Small intestine (tissue), 16 donors: ENCODE measurements at places on chromosomes 16 and 17. TPM values are rescaled to one million over a fixed set of nuclear protein-coding genes. Genes with fewer than 3 reads are reported as not detected.

The STAC2 gene
- not detected for polyA plus RNA-seq

GRCh38 chr17:35229638-35230037 is 13.2 kb upstream of the SLFN5 start:
- no peak for DNase-seq

GRCh38 chr17:12603566-12603965 is 62.1 kb upstream of the MYOCD start:
- no peak for DNase-seq

The CASKIN1 gene
- 1.1 TPM for polyA plus RNA-seq

The SULT1A3 gene
- polyA plus RNA-seq: 253 TPM

GRCh38 chr16:84278333-84278732 is 16.3 kb upstream of the WFDC1 start:
- no peak for DNase-seq

DNA sequence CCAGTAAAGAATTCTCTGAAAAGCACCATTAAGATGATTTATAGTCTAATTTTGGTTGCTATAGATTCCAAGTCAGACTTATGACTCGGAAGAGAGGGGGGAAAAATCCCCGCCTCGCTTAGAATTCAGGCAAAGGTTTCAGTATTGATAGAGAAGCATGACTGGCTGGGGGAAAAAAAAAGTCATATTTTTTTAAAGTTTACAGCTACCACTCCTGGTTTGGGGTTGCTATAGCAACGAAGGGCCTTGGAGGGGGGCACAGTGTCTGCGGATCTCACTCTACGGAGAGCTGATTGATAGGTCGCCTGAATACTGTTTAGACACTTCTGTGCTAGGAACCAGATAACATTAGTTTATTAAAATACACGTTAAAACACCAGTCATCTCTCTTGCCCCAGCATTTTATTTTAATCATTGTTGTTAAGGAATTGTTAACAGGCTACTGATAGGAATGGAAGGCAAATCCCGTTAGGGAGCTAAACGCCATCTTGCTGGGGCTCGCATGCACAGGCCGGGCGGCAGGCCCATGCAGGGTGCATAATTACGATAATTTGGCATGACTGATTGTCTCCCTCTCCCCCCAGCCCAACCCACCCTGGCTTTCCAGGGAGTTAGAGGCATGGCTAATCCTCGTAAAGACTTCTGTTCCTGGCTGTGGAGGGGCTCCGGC is 380.0 kb upstream of the XYLT1 start:
- no peak for DNase-seq

GRCh38 chr16:1510941-1511351 is 17.8 kb downstream of the TELO2 start:
- DNase-seq: no peak

The NPIPB6 gene
- polyA plus RNA-seq: 0.54 TPM

DNA sequence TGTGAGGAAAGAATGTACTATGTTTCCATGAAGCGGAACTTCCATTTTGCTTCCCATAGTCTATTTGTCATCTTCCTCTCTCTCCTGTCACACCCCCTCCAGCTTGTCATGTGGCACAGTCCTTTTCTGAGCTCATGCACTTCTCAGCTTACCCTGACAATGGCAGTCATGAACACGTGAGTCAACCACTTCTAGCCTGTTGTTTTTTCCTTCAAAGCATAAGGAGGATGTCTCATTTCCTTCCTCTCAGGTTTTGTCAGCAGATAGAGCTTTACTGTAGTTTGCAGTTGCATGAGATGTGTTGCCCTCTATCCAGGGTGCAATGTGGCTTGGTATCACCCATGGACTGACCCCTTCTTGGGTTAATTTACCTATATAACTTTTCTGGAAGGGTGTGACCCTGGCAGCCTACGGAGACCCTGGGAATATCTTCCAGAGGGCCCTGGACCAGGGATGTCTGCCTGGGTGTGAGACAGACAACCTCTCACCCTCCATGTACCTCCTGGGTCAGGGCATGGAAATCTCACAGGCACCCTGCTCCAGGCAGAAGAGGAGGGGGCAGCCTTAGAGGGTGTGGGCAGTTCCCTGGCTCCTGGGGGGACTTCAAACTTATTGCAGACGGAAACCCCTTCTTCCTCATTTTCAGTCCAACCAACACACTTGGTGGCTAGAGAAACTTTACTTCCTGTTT is 4.0 kb upstream of the ZNF267 start:
- peak; percentile 55 for DNase-seq

GRCh38 chr17:1562176-1562643 is 382 bp downstream of the PITPNA start:
- DNase-seq: no peak

- no peak for DNase-seq
These were observed 17.1 kb downstream of the TRAF4 start for GRCh38 chr17:28760601-28761562.

The FAM171A2 gene
- polyA plus RNA-seq: 0.87 TPM

DNA sequence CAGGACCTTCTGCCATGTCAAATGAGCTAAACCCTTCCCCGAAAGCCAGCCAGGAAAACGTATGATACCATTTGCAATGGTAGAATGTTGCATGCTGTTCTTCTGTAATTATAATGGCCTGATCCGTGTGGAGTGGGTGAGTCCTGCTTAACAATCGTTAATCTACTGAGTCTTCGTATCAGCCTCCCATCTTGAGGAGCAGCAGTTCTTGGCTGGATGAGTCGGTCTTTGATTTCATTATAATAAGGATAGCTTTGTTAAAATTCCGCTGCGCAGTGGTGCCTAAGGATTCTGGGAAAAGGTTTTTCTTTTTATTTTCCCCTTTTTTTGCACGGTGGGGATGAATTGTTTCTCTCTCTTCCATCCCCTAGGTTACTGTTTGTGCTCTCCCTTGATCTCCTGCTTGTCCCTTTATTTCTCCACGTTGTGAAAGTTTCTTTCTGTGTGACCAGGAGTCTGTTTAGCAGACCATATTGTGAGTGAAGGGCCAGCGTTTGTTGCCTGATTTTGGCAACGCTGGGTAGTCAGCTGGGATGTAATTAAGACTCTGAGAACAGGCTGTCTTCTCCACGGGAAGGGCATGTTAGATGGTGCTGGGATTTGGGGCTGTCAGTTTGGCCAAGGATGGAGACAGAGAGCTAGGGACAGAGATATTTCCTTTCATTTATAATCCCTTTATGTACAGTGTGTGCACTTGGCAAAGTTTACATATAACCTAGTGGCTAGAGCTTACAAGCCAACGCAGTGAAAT is 263.0 kb downstream of the FTO start:
- no peak for DNase-seq

GRCh38 chr16:87002717-87003413 is 314.3 kb downstream of the C16orf95 start:
- DNase-seq: no peak

DNA sequence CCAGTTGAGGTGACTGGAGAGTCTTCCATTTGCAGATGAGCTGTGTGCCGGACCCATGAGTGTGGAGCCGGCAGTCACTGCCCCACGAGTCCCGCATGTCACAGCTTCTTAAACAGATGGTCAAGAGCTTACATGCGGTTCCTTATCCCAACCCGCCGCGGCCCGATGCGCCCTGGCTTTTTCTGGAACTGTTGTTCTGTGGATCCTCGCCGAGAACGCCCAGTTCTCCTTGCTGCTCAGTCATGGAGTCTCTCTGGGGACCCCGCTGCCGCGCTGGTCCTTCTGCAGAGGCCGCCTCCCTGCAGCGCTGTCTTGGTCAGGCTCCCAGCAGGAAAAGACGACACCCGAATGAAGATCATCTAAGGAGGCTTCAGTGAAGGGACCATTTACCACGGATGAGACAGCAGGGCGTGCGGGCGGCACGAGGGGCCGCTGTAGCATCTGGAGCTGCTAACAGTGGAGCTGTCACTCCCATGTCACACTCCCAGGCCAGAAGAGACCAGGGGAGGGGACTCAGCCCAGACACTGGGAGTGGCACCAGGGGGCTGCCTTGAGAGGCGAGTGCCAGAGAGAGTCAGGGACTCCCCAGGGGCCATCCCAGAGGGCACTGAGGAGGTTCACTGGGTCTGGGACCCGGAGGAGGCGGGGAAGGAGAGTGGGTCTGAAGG is 10.8 kb upstream of the LGALS3BP start:
- DNase-seq: no peak

- DNase-seq: no peak
These were observed 24.9 kb upstream of the ALOX12 start for GRCh38 chr17:6970992-6971391.

DNA sequence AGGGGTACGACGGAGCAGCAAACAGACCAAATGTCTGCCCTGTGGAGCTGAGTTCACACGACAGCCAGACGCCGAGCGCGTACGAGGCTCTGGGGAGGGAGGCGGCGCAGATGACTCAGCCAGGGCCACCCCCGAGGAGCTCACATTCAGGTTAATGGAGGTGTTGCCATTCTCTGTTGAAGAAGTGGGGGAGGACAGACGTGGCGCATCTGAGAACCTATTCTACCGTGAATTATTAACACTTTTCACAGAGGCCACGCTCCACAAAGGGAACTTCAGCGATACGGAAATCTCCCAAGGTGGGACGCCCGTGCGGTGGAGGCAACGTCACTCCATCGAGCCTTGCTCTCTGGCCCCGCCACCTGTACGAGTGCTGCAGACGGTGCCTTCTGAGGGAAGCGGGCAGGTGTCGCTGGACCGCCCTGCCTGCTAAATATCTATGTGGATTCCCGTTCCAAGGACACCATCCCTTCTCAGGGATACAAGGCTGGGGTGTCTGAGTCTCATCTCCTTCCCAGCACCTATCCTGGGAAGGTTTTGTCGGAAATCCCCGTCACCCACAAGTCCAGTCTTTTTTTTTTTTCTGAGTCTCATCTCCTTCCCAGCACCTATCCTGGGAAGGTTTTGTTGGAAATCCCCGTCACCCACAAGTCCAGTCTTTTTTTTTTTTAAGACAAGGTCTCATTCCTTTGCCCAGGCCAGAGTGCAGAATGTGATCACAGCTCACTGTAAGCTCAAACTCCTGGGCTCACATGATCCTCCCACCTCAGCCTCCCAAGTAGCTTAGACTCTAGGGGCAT is 19.0 kb downstream of the ABR start:
- DNase-seq: no peak

The ACSM2A gene
- 0.07 TPM for polyA plus RNA-seq

The TBX6 gene
- 0.54 TPM for polyA plus RNA-seq

DNA sequence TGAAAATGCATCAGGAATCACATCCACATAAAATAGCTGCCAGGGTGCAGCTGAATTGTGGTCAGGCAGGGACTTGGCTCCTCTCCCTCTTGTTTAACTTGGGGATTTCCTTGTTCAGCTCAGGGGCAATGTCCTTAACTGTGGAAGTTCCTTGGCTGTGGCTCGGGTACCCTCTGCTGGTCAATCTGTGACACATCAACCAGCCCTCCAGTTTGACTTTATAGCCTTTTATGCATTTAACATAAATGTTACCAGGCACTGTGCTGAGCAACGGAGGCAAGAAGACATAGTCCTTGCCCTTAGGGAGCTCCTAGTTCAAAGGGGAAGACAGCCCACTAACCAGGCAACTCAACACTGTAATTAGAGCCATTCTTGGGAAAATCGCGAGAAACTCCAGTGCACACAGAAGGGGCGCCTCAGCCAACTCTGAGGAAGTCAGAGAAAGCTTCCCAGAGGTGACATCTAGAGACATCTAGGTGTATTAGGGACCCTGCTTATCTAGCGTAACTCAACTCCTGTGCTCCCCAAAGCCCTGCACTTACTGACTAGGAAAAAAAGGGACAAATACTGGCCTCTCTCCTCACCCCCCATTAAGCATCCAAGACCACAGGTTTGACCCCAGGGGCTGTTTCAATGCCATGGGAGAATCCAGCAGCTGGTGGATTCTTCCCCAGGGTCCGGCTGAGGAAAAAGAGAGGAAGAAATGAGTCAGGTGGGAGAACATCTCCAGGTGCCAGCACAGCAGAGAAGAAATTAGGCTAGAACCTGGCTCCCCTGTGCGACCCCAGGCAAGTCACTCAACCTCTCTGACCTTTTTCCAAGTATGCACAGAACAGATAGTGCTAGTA is 17.3 kb upstream of the EEF2K start:
- DNase-seq: peak; percentile 88

GRCh38 chr17:77882481-77883212 is 75.9 kb upstream of the TNRC6C start:
- peak; percentile 49 for DNase-seq

DNA sequence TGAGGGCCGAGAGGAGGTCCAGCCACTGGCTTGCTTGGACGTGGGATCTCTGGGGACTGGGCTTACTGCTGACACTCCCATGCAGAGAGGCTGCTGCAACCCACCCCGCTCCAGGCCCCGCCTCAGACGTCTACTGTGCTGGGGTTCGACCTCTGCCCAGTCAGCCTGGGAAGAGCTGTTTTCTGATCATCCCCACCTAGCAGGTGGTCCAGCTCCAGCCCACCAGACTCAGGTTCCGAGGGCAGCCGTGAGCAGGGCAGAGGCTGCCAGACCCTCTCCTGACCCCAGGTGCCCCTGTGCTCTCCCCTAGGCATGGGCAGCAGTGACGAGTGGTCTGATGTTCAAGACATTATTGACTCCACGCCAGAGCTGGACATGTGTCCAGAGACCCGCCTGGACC is 23.4 kb downstream of the NME3 start:
- no peak for DNase-seq

GRCh38 chr17:1640329-1641064 is 5.0 kb downstream of the SCARF1 start:
- no peak for DNase-seq

The CDC42EP4 gene
- 60.8 TPM for polyA plus RNA-seq

The HOXB5 gene
- polyA plus RNA-seq: not detected

DNA sequence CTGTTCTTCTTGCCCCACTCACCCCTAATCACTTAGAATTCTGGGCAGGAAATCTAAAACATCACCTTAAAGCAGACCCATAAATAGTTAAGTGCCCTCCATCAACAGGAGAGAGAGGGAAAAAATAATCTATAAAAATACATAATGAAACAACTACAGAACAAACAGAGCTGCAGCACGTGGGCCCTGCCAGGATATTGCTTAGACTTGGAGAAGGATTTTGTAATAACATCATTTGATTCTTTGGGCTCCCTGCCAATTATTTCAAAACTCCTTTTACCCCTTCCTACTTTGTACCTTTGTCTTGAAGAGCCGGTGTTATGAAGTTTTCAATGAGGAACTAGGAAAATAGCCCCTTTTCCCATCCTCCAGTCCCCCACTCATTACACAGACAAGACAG is 130.6 kb upstream of the TOX3 start:
- no peak for DNase-seq

The CRISPLD2 gene
- 4.6 TPM for polyA plus RNA-seq

GRCh38 chr16:86244936-86245335 is 265.4 kb upstream of the FOXF1 start:
- DNase-seq: no peak

The C16orf89 gene
- 2.8 TPM for polyA plus RNA-seq

DNA sequence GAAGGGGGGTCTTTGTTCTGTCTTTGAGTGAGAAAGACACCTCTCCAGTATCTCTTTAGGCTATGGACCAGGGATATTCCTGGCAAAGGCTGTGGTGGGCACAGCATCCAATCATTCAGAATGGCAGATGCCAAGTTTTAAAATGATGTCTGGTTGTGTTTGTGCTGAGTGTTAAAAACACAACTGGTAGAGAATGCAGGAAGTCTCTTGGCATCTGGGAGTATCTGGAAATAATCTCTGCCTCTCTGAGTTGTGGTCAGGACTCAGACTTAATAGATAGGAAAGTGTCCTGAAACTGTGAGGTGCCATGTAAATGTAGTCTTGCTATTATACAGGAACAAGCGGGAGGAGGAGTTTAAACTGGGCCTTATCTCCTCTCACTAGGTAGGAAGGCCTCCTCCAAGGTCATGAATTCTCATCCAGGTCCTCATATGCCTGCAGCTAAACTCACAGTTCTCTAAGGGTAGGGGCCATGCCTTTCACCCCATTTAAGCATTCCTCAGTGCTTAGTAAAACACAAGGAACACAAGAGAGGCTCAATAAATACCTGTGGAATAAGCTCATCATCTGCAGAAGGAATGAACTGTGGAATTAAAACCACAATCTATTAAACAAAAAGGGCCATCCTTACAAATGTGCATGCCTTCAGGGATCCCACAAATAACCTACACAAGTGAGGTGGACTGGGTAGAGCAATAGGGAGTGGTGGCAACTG is 317.6 kb downstream of the CBLN1 start:
- no peak for DNase-seq
